ENCODE measurements at places on chromosomes 11 and 22. TPM values are rescaled to one million over a fixed set of nuclear protein-coding genes. Genes with fewer than 3 reads are reported as not detected.

GRCh38 chr22:31747441-31747840 lies 2.5 kb downstream of the PRR14L start:
- H3K36me3 ChIP-seq, result peaks cover 21% of the 10 kb centered on the region
- peaks cover 46% of the 10 kb centered on the region for H3K4me1 ChIP-seq
- no peak overlapping the region for H3K4me3 ChIP-seq
- H3K27ac ChIP-seq, result no peak overlapping the region

GRCh38 chr11:119094816-119095065 lies 6.9 kb downstream of the DPAGT1 start:
- no peaks in the 10 kb centered on the region for H3K27me3 ChIP-seq
- peak overlapping the region; percentile 97 for H3K27ac ChIP-seq
- peak overlapping the region; percentile 80 for H3K4me3 ChIP-seq
- peaks cover 16% of the 10 kb centered on the region for H3K36me3 ChIP-seq
- peaks cover 40% of the 10 kb centered on the region for H3K4me1 ChIP-seq

DNA sequence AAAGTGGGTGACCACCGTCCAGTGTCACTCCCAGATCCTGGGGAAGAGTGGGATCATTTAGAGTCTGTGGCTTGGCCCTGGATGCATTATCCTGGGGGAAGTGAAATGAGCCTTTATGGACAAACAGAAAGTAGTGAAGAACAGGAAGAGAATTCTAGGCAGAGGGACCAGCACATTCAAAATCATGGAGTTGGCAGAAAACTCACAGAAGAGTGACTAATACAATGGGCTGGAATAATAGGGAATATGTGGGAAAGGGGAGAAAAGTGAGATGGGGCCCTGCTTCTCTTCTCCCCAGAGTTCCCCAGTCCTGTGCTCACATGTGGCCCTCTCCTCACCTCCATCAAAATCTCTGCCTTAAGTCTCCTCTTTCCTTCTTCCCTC lies 84.3 kb downstream of the CCDC81 start:
- peak overlapping the region; percentile 52 for H3K27ac ChIP-seq
- no peak overlapping the region for H3K4me3 ChIP-seq
- DNase-seq, result no peak
- no peaks in the 10 kb centered on the region for H3K27me3 ChIP-seq

The CD3D gene
- 5.7 TPM for total RNA-seq

DNA sequence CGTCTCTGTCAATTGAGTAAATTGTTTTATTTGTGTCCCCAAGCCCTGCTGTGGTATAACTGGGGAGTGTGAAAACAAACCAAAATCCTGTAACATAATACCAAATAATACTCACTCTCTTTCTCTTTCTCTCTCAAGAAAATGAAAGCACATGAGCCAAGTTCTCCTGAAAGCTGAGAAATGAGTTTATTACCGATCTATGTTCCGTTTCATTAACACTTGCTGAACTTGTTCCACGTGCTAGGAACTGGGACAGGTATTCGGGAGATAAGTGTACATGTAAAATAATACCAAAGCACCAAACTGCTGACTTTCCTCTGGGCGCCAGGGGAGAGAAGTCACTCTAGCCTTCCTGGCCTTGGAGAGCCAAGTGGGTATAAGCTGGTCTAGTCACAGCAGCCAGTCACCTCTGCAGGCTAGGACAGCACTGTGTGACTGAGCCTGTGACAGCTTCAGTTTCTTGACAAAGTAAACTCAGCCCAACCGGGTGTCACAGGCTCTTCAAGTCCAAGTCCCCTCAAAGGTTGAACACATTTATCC lies 23.1 kb downstream of the CD6 start:
- H3K27ac ChIP-seq, result peak overlapping the region; percentile 3
- no peaks in the 10 kb centered on the region for H3K36me3 ChIP-seq
- H3K27me3 ChIP-seq, result no peaks in the 10 kb centered on the region
- H3K4me1 ChIP-seq, result peaks cover 10% of the 10 kb centered on the region

- H3K36me3 ChIP-seq, result no peaks in the 10 kb centered on the region
- no peak overlapping the region for H3K27ac ChIP-seq
- H3K4me1 ChIP-seq, result peaks cover 23% of the 10 kb centered on the region
- H3K4me3 ChIP-seq, result no peak overlapping the region
- no peaks in the 10 kb centered on the region for H3K27me3 ChIP-seq
- no peak for DNase-seq
These were observed 111.2 kb downstream of the MRTFA start for GRCh38 chr22:40525250-40525884.

GRCh38 chr22:23801238-23801821 lies 14.6 kb downstream of the SMARCB1 start:
- no peaks in the 10 kb centered on the region for H3K4me1 ChIP-seq
- no peak overlapping the region for H3K27ac ChIP-seq
- H3K4me3 ChIP-seq, result no peak overlapping the region
- no peak for DNase-seq

- DNase-seq, result no peak
- no peaks in the 10 kb centered on the region for H3K4me1 ChIP-seq
- no peak overlapping the region for H3K4me3 ChIP-seq
- H3K36me3 ChIP-seq, result no peaks in the 10 kb centered on the region
These were observed 350.9 kb upstream of the CCDC179 start for GRCh38 chr11:23211221-23211620.

DNA sequence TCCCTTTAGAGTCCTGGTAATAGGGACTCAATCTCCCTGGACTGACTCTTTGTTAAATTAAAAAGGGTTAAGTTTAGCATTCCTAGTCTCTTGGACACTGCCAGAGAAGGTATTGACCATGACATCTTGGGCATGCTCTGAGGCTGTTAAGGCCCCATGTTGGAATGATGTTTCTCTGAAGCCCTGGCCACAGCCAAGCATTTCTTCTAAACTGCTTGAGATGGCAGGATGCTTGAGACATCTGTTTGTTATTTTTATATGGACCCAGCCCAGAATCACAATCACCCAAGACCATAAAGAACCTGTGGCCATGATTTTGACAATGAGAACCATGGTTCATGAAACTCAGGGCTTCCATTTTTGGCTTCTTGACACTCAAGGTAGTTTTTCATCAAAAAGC lies 5.5 kb upstream of the ANKK1 start:
- no peak overlapping the region for H3K4me3 ChIP-seq
- no peak for DNase-seq
- no peaks in the 10 kb centered on the region for H3K4me1 ChIP-seq
- no peaks in the 10 kb centered on the region for H3K36me3 ChIP-seq

- peaks cover 17% of the 10 kb centered on the region for H3K4me1 ChIP-seq
- H3K27me3 ChIP-seq, result no peaks in the 10 kb centered on the region
- H3K4me3 ChIP-seq, result no peak overlapping the region
- peaks cover 85% of the 10 kb centered on the region for H3K36me3 ChIP-seq
- no peak for DNase-seq
- no peak overlapping the region for H3K27ac ChIP-seq
These were observed 10.0 kb downstream of the IL18BP start for GRCh38 chr11:72008728-72009127.

The OR6T1 gene
- total RNA-seq, result not detected

DNA sequence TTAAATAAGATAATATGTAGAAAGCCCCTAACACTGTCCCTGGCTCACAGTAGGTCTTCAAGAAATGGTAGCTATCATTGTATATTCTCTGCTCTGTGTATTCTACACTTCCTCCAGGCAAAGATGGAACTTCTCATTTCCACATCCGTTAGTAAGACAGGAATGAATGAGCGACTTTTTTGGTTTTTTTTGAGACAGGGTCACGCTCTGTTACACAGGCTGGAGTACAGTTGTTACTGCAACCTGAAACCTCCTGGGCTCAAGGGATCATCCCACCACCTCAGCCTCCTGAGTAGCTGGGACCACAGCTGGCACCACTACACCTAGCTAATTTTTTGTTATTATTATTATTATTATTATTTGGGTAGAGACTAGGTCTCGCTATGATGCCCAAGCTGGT lies 2.3 kb upstream of the CLPB start:
- no peak overlapping the region for H3K4me3 ChIP-seq
- H3K36me3 ChIP-seq, result no peaks in the 10 kb centered on the region
- H3K27ac ChIP-seq, result no peak overlapping the region

DNA sequence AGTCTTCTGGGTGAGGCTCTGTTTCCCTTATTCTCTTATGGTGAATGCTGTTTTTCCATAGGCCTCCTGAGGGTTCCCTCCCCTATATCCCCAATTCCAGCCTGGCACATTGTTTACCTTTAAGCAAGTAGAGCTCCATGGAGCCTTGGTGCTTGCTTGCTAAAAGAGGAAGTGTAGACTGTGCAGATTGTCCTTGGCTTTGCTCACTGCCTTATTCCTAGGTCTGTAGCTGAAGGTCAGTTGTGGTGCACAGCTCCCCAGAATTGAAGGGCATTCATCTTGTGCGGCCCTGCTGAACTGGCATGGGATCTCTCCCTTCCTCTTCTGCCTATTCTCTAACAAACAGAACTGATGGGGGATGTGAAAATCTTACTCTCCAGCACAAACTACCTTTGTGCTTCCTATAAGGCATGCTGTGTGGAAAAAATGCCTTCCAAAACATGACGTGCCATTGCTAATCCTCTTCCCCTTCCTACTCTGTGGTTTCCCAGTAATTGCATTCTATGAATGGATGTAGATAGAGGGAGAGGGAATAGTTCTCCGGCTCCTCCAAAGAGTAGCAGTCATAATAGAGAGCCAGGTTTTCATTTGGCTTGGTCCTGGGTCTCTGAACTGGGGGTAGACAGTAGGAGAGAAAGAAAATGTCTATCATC lies 34.2 kb upstream of the PLET1 start:
- no peaks in the 10 kb centered on the region for H3K36me3 ChIP-seq
- H3K27me3 ChIP-seq, result no peaks in the 10 kb centered on the region
- no peak overlapping the region for H3K4me3 ChIP-seq
- H3K4me1 ChIP-seq, result peaks cover 32% of the 10 kb centered on the region
- H3K27ac ChIP-seq, result no peak overlapping the region
- DNase-seq, result no peak

DNA sequence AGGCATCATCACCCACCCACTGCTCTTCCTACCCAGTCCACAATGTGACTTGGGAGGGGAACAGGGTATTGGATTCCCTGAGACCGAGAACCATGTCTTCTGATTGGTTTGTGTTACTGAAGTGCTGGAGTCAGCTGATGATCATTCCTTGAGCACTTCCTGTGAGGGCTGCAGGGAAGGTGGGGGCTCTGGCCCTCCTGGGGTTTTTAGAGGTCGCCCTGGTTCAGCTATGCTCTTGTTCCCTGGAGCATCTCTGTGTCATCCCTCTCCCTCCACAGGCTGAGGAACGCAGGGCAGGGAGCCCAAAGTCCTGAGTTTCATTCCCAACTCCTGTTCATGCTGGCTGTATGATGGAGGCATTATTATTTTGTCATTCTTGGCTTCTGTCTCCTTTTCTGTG lies 6.7 kb downstream of the ZC3H7B start:
- no peaks in the 10 kb centered on the region for H3K27me3 ChIP-seq
- no peaks in the 10 kb centered on the region for H3K36me3 ChIP-seq
- H3K27ac ChIP-seq, result peak overlapping the region; percentile 43
- no peak for DNase-seq
- peaks cover 17% of the 10 kb centered on the region for H3K4me1 ChIP-seq

DNA sequence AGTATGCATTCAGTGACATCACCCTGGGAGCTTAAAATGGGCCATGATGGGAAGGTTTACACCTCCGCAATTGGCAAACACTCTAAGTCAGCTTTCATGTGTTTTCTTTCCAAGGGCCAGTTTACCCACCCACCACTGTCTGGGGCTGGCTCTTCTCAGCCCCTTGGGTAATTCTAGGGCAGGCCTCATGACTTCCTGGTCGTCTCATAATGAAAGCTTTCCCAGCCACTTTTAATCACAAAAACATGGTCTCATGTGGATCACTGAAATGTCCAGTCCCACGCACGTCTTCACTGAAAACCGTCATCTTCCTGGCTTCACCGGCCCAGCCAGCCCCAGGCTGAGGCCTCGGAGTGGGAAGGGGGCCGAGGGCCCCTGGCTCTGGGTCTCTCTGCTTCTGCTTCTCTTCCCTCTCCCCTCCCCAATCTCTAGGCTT lies 58.5 kb upstream of the ANO1 start:
- peaks cover 5% of the 10 kb centered on the region for H3K4me1 ChIP-seq
- no peak overlapping the region for H3K4me3 ChIP-seq
- H3K36me3 ChIP-seq, result no peaks in the 10 kb centered on the region
- no peak overlapping the region for H3K27ac ChIP-seq
- DNase-seq, result no peak
- no peaks in the 10 kb centered on the region for H3K27me3 ChIP-seq

GRCh38 chr11:11318461-11318860 lies 34.6 kb downstream of the CSNK2A3 start:
- DNase-seq, result no peak
- no peaks in the 10 kb centered on the region for H3K27me3 ChIP-seq
- H3K4me1 ChIP-seq, result peaks cover 13% of the 10 kb centered on the region
- H3K4me3 ChIP-seq, result no peak overlapping the region

GRCh38 chr11:2928605-2929530 lies at the start of gene PHLDA2:
Gene PHLDA2, minus strand, starts transcription at chr11:2929420. Its CDS starts 56 bp downstream, at chr11:2929364.
- H3K4me1 ChIP-seq, result peaks cover 73% of the 10 kb centered on the region
- no peaks in the 10 kb centered on the region for H3K27me3 ChIP-seq
- H3K27ac ChIP-seq, result peak within 1 kb of the TSS; percentile 88
- H3K36me3 ChIP-seq, result no peaks in the 10 kb centered on the region
- no peak for DNase-seq

GRCh38 chr11:126417091-126417862 lies 61.8 kb downstream of the ST3GAL4 start:
- DNase-seq, result no peak
- peaks cover 33% of the 10 kb centered on the region for H3K4me1 ChIP-seq
- H3K27ac ChIP-seq, result peak overlapping the region; percentile 86
- no peaks in the 10 kb centered on the region for H3K36me3 ChIP-seq

The FADS3 gene
- total RNA-seq, result 6.9 TPM

- peak overlapping the region; percentile 86 for H3K27ac ChIP-seq
- H3K27me3 ChIP-seq, result no peaks in the 10 kb centered on the region
- peaks cover 77% of the 10 kb centered on the region for H3K4me1 ChIP-seq
- no peaks in the 10 kb centered on the region for H3K36me3 ChIP-seq
These were observed 127.0 kb downstream of the MRTFA start for GRCh38 chr22:40509401-40510134.

DNA sequence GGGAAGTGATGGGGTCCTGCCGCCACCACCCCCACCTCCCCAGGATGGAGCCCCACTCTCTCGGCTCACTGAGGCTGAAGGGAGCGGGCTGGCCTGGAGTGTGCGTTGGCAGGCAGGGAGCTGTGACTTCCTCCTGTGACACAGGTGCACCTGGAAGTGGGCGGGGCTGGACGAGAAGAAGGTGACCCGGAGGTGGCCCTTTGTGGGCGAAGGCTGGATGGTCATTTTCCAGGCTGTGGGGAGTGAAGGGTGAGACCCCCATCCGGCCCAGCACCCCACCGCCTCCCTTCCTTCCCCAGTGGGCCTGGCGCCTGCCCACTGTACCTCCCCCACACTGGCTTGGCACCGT lies 15.3 kb downstream of the IL17REL start:
- no peak overlapping the region for H3K4me3 ChIP-seq
- no peak for DNase-seq
- H3K36me3 ChIP-seq, result no peaks in the 10 kb centered on the region
- H3K4me1 ChIP-seq, result peaks cover 3% of the 10 kb centered on the region

- no peaks in the 10 kb centered on the region for H3K27me3 ChIP-seq
- peaks cover 37% of the 10 kb centered on the region for H3K36me3 ChIP-seq
- H3K4me1 ChIP-seq, result peaks cover 72% of the 10 kb centered on the region
- peak overlapping the region; percentile 88 for H3K27ac ChIP-seq
- DNase-seq, result no peak
These were observed 37.1 kb downstream of the RPL27A start for GRCh38 chr11:8719721-8720120.

GRCh38 chr11:86606836-86607481 lies 65.5 kb downstream of the ME3 start:
- H3K4me1 ChIP-seq, result peaks cover 3% of the 10 kb centered on the region
- no peak overlapping the region for H3K4me3 ChIP-seq
- H3K27me3 ChIP-seq, result no peaks in the 10 kb centered on the region
- peak overlapping the region; percentile 49 for H3K27ac ChIP-seq
- DNase-seq, result no peak
- H3K36me3 ChIP-seq, result no peaks in the 10 kb centered on the region

Data from esophagus squamous epithelium (tissue), 5 donors.